T-helper 17 cell (primary cell): ENCODE measurements at places on chromosomes 2 and 18. TPM values are rescaled to one million over a fixed set of nuclear protein-coding genes. Genes with fewer than 3 reads are reported as not detected.

- no peaks in the 10 kb centered on the region for H3K4me1 ChIP-seq
- H3K36me3 ChIP-seq = no peaks in the 10 kb centered on the region
- H3K27ac ChIP-seq = no peak overlapping the region
- DNase-seq = no peak
Measured at GRCh38 chr18:38606841-38607240, 1041.2 kb upstream of the CELF4 start.

DNA sequence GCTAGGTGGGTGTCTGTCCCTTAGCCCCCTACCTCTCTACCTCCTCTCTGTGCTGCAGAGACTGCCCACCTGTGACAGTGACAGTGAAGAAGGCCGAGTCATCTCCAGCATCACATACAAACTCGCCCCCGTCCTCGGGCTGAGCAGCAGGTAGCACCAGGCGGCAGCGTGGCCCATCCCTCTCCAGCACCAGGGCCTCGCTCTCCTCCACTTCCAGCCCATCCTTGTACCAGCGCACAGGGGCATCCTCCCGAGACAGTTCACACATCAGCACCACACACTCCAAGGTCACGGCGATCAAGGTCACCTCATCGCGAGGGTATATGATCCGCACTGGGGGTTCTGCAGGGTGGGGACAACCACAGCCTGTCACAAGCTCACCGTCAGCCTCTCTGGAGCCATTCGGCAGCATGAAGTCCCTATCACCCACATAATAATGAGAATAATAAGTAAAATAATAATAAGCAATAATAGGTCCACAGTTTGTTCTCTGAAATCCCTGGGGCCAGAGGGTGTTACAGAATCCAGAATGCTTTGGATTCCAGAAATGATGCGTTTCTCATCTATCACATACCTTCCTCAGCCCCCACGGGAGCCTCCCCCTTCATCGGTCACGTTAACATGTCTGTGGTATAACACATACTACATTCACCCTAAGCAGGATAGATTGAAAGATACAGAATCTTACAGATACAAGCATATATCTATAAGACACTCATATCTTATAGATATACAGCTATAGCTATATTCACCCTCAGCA is 12.0 kb downstream of the OBSL1 start:
- H3K27me3 ChIP-seq = peaks cover 46% of the 10 kb centered on the region
- no peak for DNase-seq
- H3K27ac ChIP-seq = no peak overlapping the region

- H3K36me3 ChIP-seq = peaks cover 2% of the 10 kb centered on the region
- no peak overlapping the region for H3K27ac ChIP-seq
- H3K4me1 ChIP-seq = no peaks in the 10 kb centered on the region
- peaks cover 26% of the 10 kb centered on the region for H3K27me3 ChIP-seq
- DNase-seq = no peak
Measured at GRCh38 chr18:78721238-78721875, 258.3 kb upstream of the SALL3 start.

DNA sequence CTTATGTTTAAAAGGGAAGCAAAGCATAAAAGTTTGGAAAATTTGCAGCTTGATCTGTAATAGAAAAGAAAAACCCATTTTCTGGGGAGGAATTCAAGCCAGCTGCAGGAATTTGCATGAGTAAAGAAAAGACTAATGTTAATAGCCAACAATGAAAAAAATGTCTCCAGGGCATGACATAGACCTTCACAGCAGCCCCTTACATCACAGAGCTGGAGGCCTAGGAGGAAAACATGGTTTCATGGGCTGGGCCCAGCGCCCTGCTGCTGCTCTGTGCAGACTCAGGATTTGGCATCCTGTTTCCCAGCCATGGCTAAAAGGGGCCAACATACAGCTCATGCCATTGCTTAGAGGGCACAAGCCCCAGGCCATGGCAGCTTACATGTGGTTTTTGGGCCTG is 411.6 kb upstream of the MC4R start:
- no peaks in the 10 kb centered on the region for H3K4me1 ChIP-seq
- DNase-seq = no peak
- H3K27ac ChIP-seq = no peak overlapping the region
- no peak overlapping the region for H3K4me3 ChIP-seq
- no peaks in the 10 kb centered on the region for H3K36me3 ChIP-seq

DNA sequence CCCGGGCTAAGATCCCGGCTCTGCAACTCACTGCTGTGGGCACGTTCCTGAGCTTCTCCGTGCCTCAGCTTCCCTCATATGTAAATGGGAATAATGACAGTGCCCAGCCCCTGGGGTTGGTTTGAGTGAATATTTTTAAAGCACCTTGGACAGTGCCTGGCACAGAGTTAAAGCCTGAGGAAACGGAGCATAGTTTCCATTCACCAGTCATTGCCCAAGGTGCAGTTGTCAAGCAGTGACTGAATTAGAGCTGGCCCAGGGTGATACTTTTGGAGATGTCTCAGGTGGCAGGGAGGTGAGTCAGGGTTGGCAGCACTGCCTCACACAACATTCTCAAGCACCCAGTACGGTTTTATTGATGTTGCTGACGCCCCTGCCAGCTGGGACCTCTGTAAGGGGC is 12.2 kb downstream of the TMEM177 start:
- H3K27me3 ChIP-seq = no peaks in the 10 kb centered on the region

ACVR1C gene
- total RNA-seq = 8.5 TPM

GRCh38 chr2:163191372-163191771 is 352.8 kb upstream of the KCNH7 start:
- H3K36me3 ChIP-seq = no peaks in the 10 kb centered on the region
- no peak for DNase-seq
- H3K27ac ChIP-seq = no peak overlapping the region
- no peak overlapping the region for H3K4me3 ChIP-seq

DNA sequence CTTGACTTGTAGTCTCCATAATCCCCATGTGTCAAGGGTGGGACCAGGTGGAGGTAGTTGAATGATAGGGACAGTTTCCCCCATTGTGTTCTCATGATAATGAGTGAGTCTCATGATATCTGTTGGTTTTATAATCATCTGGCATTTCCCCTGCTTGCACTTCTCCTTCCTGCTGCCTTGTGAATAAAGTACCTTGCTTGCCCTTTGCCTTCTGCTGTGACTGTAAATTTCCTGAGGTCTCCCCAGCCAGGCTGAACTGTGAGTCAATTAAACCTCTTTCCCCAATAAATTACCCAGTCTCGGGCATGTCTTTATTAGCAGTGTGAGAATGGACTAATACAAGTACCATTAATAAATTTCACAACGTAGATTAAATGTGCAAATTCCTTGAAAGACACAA is 102.3 kb upstream of the EPB41L5 start:
- H3K4me1 ChIP-seq = no peaks in the 10 kb centered on the region
- H3K36me3 ChIP-seq = peaks cover 3% of the 10 kb centered on the region
- no peaks in the 10 kb centered on the region for H3K27me3 ChIP-seq

DNA sequence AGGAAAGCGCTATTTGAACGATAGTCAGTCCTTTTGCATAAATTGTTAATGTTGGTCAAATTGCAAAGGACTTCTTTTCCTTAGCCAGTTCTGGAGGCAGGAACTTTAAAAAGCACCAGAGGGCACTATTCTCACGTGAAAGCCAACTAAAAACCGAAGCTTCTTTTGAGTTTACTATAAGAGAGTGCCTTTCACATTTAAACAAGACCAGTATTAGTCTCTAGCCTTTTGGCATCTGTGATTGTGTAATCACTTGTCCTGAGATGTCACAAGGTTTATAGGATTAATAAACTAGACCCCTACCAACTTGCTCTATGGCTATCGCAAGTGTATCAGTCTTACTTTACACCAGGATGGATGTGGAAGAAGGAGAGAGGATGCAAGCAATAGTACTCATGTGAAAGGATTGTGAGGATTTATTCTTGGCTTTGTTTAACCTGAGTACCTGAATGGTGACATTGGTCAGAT is 14.4 kb upstream of the STAT4 start:
- no peak for DNase-seq
- H3K4me1 ChIP-seq = peaks cover 13% of the 10 kb centered on the region
- H3K27ac ChIP-seq = no peak overlapping the region

GRHL1 gene
- total RNA-seq = 3.7 TPM

DNA sequence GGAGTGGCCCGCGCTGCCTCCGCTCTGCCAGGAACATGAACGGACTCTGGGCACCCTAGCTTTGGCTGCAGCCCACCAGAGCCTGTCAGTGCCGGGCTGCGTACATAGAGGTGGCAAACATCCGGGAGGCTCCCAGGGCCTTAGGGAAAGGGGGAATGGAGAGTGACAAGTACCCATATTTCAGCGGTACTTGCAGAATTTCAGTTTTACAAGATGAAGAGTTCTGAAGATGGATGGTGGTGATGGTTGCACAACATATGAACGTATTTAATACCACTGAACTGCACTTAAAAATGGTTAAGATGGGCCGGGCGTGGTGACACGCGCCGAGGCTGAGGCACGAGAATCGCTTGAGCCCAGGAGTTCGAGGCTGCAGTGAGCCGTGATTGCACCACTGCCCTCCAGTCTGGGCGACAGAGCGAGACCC is 873 bp downstream of the MTHFD2 start:
- no peak for DNase-seq
- H3K27me3 ChIP-seq = no peaks in the 10 kb centered on the region
- peaks cover 2% of the 10 kb centered on the region for H3K36me3 ChIP-seq
- peaks cover 30% of the 10 kb centered on the region for H3K4me1 ChIP-seq
- peak overlapping the region; percentile 98 for H3K27ac ChIP-seq

- no peaks in the 10 kb centered on the region for H3K36me3 ChIP-seq
- DNase-seq = peak; percentile 55
- H3K27me3 ChIP-seq = peaks cover 50% of the 10 kb centered on the region
- H3K4me3 ChIP-seq = no peak overlapping the region
Measured at GRCh38 chr2:38115216-38116032, 39.5 kb upstream of the CYP1B1 start.

DNA sequence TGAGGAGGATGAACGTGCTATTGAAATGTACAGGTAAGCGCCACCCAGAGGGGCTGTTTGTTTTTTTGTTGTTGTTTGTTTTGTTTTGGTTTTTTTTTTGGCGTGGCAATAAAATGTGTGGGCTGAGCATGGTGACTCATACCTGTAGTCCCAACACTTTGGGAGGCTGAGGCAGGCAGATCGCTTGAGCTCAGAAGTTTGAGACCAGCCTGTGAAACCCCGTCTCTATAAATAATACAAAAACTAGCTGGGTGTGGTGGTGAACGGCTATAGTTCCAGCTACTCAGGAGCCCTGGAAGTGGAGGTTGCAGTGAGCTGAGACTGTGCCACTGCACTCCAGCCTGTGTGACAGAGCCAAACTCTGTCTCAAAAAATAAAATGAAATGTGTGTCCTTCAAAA is 6.2 kb downstream of the PDCL3 start:
- no peak for DNase-seq
- peaks cover 26% of the 10 kb centered on the region for H3K4me1 ChIP-seq
- peaks cover 16% of the 10 kb centered on the region for H3K36me3 ChIP-seq
- peak overlapping the region; percentile 34 for H3K27ac ChIP-seq
- no peaks in the 10 kb centered on the region for H3K27me3 ChIP-seq
- no peak overlapping the region for H3K4me3 ChIP-seq

GCG gene
- not detected for total RNA-seq

DNA sequence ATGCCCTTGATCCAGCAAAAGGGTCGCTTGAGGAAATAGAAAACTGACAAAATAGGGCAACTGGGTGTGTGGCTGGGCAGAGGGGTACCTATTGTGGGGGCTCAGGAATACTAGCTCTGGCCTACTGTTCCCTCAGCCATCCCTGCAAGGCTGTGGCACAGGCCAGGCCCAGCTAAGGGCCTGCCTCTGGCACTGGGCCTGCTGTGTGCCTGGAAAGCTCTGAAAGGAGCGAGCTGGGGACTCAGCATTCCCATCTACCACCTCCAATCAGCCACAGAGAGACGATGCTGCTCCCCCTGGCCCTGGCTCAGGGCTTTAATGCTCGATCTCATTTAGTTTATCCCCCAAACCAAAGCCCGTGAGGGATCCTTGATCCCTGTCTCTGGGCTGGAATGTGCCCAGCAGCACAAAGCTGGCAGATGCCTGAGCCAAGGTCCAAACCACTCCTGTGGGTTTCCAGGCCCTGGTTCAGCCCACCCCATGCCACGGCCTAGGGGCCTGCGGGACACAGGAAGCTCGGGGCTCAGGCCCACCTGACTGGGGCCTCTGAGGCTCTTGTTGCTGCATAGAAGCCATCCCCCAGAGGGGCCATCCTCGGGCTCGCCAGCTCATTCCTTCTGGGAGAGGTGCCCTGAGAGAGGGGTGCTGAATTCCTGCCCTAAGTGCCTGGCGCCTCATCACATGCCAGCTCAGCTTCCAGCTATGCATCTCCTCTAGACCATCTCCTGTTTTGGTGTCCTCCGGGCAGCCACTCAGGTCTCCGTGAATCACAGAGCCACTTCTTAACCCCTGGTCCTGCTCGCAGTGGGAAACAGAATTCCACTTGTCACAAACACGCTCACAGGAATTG is 43.0 kb upstream of the KCNF1 start:
- H3K4me3 ChIP-seq = no peak overlapping the region
- H3K4me1 ChIP-seq = peaks cover 17% of the 10 kb centered on the region
- H3K27me3 ChIP-seq = peaks cover 27% of the 10 kb centered on the region
- DNase-seq = no peak

GRCh38 chr2:6960659-6961058 is 43.4 kb downstream of the RNF144A start:
- no peak overlapping the region for H3K27ac ChIP-seq
- H3K36me3 ChIP-seq = peaks cover 12% of the 10 kb centered on the region
- no peak for DNase-seq
- no peaks in the 10 kb centered on the region for H3K27me3 ChIP-seq
- peaks cover 11% of the 10 kb centered on the region for H3K4me1 ChIP-seq
- H3K4me3 ChIP-seq = no peak overlapping the region
